ENCODE measurements at places on chromosomes 2 and 18.

- DNase-seq = no peak
These were observed 3.9 kb downstream of the NRP2 start for GRCh38 chr2:205686056-205686782.

GRCh38 chr2:241270531-241270930, 44.9 kb downstream of the HDLBP start:
- DNase-seq = no peak

- no peak for DNase-seq
These were observed 83.6 kb upstream of the CYP1B1 start for GRCh38 chr2:38159597-38159996.

GRCh38 chr2:238597638-238598528, 171.2 kb downstream of the ASB1 start:
- DNase-seq = no peak

GRCh38 chr2:189819297-189819704, 35.1 kb downstream of the PMS1 start:
- no peak for DNase-seq

GRCh38 chr2:71004857-71005256, 10.2 kb upstream of the TEX261 start:
- no peak for DNase-seq

DNA sequence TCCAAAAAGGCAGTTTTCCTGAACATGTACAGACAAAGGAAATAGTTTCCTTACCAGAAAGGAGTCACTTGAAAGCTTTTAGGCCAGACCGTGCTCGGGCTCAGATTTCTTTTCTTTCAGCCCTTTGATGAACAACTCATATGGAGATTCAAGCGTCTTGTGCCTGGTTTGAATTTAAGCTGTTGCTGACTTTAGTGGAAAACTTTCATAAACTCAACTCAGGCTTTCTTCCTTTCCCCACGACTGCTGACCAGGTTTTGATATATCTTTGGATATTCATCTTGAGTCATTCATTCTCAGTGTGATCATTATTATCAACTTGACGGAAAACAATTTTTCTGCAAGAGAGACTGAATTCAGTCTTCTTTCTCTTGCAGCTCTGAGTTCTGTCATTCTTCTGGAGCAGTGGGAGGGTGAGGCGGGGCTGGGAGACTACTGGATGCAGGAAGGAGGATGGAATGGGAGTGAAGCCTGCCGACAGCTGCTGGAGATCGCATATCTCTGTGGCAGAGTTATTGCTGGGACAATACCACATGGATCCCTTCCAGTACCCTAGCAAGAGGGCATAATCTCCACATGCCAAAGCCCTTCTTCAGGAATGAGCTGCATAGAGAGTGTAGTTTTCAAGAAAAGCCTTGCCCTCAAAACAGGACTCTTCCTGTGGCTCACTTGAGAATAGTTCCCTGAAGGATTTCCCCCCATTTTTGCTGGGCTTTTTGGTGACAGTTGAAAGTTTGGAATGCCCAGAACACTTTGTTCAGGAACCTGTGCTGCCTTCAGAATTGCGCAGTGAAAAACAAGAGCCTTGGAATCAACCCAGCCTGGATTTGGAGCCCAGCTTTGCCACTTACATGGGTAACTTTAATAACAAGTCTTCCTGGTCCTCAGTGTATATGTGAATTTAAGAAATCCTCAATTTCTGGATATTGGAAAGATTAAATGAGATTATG, 364.4 kb downstream of the ZNF521 start:
- DNase-seq = no peak

DNA sequence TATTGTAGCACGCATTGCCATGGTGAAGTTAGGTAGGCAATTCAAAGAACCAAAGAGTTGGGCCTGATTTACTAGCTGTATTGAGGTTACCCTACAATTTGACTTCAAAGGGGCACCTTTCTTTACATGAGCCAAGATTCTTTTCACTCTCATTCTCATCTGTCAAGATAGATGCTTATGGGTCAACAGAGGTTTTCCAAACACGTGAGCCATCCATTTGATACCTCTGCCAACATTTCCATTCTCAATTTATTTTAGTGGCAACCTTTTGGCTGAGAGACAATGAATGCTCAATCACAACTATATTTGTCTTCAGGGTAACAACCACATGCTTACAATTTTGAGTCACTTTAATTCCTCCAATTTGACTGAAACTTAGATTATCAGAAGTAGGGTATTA, 370.6 kb upstream of the CDH20 start:
- DNase-seq = no peak

DNA sequence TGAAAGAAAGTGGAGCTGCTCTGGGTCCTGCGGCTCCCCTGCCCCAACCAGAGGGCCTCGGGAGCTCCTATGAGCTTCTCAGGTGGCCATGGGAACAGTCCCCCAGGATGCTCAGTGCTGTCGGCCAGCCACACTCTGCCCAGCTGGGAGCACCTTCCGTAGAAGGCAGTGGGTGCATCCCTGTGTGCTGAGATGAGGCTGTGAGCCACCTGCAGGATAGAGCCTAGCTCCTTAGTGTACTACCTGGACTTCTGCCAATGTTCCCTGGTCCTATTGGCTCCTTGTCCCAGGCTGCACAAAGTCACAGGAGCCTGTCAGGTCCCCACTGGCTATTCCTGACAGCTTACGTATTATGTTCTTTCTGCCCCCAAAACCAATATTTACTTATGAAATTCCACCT, 16.1 kb downstream of the PRELID3A start:
- DNase-seq = no peak

GRCh38 chr18:31077878-31078277, 24.3 kb downstream of the DSC2 start:
- no peak for DNase-seq

- DNase-seq = no peak
These were observed at the start of gene UBE2E3 for GRCh38 chr2:180980106-180980942. UBE2E3 (plus strand) TSS chr2:180980605; CDS start chr2:180982043, 1,438 bp downstream.

GRCh38 chr18:79380816-79381806, 14.6 kb upstream of the NFATC1 start:
- DNase-seq = no peak

GRCh38 chr2:216165711-216166110, 56.6 kb downstream of the XRCC5 start:
- no peak for DNase-seq

- no peak for DNase-seq
These were observed 35.9 kb downstream of the NCK2 start for GRCh38 chr2:105780606-105781005.

GRCh38 chr18:27712066-27712465, 464.9 kb downstream of the CDH2 start:
- no peak for DNase-seq

DNA sequence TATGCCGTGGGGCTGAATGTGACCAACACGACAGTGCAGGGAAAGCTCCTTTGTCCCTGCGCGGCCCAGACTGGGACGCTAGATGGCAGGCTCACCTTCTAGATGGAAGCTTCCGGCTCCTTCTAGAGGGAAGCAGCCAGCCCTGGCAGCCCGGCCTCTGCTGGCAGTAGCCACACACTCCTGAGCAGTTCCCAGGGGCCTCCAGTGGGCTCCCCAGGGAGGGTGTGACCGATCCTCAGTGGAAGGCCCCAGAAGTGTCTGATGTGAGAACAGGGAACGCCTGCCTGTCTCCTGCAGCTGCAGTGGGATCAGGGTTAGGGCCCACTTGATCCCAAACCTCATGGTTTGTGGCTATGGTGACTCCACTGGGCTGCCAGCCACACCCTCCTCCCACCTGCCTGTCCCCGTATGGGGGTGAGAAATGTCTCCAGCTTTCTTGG, 48.5 kb upstream of the LRPPRC start:
- DNase-seq = peak; percentile 25

DNA sequence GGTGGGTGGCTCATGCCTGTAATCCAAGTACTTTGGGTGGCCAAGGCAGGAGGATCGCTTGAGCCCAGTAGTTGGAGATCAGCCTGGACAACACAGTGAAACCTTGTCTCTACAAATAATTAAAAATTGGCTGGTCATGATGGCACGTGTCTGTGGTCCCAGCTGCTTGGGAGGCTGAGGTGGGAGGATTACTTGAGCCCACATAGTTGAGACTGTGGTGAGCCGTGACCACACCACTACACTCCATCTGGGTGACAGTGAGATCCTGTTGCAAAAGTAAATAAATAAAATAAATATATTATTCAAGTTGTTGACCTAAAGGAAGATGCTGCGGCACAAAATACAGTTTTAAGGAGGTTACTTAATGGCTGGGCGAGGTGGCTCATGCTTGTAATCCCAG, 72.7 kb downstream of the LAMA3 start:
- no peak for DNase-seq

GRCh38 chr2:132670496-132671150, 618 bp upstream of the LYPD1 start:
- DNase-seq = no peak

- DNase-seq = no peak
These were observed 68.0 kb downstream of the FAM124B start for GRCh38 chr2:224333726-224334482.

- DNase-seq = no peak
These were observed 293.6 kb downstream of the STK39 start for GRCh38 chr2:167953776-167954175.

DNA sequence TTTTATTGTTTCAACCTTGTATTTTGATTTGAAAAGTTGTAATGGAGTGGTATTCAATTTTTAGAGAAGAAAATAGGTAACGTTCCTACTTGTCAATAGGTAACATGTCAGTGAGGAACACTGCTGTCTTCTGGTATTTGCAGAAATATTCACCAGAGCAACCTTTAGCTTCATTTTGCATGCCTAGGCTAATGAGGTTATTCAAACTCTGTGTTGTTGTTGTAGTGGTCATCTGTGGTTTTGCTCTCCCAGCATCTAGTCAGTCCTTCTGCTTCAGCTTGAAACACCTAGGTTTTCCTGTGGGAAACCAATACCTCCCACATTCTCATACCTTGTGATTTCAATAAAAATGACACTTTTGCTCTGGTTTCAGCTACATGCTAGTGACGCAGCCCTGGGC, 98.4 kb downstream of the LYPD6 start:
- no peak for DNase-seq

DNA sequence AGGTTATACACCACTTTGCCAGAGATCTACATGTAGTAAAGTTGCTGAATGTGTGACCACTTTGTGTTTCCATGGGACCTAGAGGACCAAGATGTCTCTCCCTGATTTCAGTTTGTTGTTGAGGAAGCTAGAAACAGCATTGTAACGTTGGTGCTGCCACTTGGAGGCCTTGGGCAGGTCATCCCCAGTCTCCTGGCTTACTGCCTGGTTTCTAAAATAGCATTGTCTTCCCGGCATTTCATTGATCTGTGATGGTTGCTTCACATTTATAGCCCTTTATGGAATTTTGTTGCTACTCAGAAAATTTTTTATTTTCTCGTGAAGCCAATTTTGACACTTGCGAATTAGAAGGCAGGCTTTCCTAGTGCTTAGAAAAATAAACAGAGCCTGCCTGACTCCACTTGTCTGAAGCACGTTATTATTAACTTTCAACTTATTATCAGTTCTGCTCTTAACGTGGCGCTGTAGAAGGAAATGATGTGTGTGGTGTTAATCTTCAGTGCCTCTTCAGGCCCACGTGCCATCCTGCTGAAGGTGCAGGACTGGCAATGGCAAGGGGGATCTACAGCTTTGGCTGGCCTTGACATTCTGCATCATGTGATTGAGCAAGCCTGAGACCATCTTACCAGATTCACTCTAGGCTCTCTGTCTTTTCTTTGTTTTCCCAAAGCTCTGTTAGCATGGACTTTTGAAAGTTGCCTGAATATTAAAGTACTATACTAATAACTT, 59.9 kb downstream of the INPP4A start:
- no peak for DNase-seq

- DNase-seq = no peak
These were observed 79.6 kb downstream of the GLI2 start for GRCh38 chr2:120815292-120815691.

DNA sequence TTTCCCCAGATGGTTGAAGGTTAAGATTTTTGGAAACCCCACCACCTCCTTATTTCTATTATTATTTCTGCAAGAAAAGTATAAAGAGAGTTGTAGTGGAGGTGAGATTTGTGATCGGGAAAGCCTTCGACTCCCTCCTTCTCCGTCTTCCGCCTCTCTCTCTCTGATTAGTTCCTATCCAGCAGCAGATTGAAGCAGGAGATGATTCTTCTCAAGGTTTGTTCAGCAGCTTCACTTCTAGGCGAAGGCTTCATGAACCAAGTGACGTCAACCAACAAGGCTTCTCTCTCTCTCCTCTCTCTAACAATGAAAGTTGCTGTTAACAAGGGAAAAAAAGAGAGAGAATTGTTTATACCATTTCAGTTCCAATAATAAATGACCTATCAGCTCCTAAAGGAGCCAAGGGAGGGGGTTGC, at the start of gene BAZ2B:
Gene BAZ2B, minus strand, starts transcription at position 263 of the 416 bp plus-strand sequence. CDS start 137,829 bp downstream, outside the sequence.
- DNase-seq = no peak

DNA sequence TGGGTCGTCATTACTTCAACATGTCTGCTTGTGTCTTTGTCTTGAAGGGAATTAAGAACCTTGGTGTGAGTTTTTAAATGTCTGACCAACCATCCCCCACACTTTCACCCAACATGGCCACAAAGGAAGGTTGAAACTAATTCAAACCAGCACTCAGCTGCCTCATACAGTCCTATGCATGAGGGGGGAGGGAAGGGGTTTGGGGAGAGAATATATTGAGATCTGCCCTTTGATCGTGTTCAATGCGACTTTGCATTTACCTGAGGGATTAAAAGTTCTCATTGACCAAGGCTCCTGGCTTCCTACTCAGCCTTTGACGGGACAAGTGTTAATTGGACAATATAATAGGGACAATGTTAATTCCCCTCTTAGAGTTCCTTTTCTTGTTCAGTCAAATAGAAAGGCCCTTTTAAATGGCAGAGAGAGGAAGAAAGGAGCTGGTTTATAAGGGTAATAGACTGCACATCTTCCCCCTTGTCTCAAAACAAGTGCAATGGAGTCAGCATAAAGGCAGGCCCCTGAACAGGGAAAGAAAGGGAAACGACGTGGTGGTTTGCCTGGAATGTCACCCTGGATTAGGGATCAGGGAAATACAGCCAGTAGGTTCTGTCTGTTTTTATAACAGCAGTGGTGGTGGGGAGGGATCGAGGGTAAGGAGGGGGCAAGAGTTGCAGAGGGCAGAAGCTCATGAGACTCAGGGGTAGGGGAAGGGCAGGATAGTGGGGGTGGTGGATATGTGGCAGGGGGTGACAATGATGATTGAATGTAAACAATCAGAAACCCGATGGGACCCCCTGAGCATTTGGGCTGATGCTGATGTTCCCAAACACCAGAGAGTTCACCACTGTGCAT, 198.7 kb downstream of the MYCN start:
- DNase-seq = no peak

Measured in SIG-M5 (cell line).